ENCODE measurements at places on chromosomes 3 and 15.

- H3K27me3 ChIP-seq = no peaks in the 10 kb centered on the region
- H3K4me3 ChIP-seq = no peak overlapping the region
- H3K27ac ChIP-seq = no peak overlapping the region
- H3K36me3 ChIP-seq = no peaks in the 10 kb centered on the region
Measured at GRCh38 chr3:278300-279064, 81.9 kb downstream of the CHL1 start.

- H3K36me3 ChIP-seq = peaks cover 30% of the 10 kb centered on the region
- peaks cover 43% of the 10 kb centered on the region for H3K4me1 ChIP-seq
- peaks cover 5% of the 10 kb centered on the region for H3K27me3 ChIP-seq
- peak within 1 kb of the TSS; percentile 98 for H3K27ac ChIP-seq
Measured at GRCh38 chr3:128051837-128052594, at the start of gene SEC61A1. TSS of gene SEC61A1 (plus strand) at chr3:128052437. CDS start at chr3:128052553, 116 bp downstream.

DNA sequence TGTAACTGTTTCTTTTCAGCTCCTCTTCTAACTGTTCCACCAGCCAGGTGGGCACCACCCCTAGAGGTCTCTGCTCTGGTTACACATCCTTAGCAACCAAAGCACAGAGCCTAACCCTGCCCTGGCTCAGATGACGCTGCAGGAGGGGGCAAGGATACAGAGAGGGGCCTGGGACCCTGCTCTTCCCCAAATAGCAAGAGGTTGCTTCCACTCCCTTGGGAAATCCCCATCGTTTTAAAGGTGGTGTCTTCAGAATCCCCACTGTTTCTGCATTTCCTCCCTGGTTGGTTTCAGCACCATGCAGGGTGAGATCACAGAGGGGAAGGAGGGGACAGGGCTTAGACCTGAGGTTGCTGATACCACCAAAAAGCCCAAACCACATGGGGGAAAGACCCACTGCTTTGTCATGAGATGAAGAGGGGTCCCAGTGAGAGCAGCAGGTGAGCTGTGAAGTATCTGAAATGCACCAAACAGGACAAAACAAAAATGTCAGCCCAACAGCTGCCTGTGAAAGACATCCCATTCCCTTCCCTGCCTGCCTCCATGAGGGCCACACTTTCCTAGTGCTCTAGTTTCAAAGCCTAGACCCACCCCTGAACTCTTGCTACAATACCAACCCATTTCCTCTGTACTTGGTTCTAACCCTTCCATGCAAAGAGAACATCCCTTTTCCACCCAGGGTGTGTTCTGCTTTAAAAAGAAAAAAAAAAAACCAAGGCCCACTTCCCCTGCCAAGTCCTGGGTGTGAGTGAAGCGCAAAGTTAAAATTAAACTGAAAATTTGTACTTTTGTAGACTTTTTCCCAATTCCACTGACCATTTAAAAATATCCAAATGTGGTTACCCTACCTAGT is 29.0 kb downstream of the ANP32A start:
- peak overlapping the region; percentile 95 for H3K27ac ChIP-seq
- H3K4me3 ChIP-seq = peak overlapping the region; percentile 63
- H3K27me3 ChIP-seq = no peaks in the 10 kb centered on the region
- peak; percentile 20 for DNase-seq

DNA sequence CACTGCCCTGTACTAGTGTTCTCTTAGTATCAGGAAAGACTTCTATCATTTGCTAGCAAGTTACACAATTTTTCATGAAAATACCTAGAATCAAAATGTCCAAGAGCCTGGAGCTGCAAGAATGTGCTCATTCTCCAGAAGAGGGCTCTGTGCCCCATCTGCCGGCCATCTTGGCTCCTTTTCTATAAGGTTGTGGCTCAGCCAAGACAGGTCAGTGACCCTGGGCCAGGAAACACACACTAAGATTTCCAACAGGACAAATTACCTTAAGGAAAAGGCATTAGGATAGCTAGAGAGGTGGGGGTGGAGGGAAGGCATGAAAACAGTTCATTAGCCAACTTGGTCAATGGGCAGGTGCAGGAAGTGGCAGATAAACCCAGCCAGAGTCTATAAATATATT is 20.7 kb downstream of the TIMP4 start:
- no peaks in the 10 kb centered on the region for H3K4me1 ChIP-seq
- no peak for DNase-seq
- H3K27ac ChIP-seq = no peak overlapping the region
- H3K4me3 ChIP-seq = no peak overlapping the region
- peaks cover 17% of the 10 kb centered on the region for H3K27me3 ChIP-seq

GRCh38 chr15:91348752-91349500 is 248.9 kb downstream of the SV2B start:
- H3K27ac ChIP-seq = no peak overlapping the region
- no peak for DNase-seq
- peaks cover 34% of the 10 kb centered on the region for H3K27me3 ChIP-seq
- peak overlapping the region; percentile 55 for H3K4me3 ChIP-seq

DNA sequence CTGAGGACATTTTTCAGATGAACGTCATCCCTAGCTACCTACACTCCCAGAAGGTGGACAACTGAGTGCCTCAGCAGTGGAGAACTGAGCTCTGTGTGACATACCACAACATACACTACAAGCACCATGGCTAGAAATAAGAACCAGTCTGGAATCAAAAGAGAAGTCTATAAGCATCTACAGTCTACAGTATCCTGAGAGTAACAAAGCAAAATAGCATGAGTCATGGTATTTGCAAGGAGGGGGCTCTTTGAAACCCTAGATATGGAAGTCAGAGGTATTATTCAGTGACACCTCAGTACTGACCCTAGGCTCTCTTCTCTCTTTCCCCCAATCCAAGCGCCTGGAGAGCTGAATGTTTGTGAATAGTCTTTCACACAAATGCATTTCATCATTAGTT is 87.5 kb downstream of the TNIK start:
- H3K27me3 ChIP-seq = no peaks in the 10 kb centered on the region
- H3K4me3 ChIP-seq = no peak overlapping the region
- no peak overlapping the region for H3K27ac ChIP-seq
- H3K4me1 ChIP-seq = peaks cover 32% of the 10 kb centered on the region
- H3K36me3 ChIP-seq = peaks cover 3% of the 10 kb centered on the region
- DNase-seq = no peak

GRCh38 chr3:100526613-100527346 is 34.4 kb downstream of the TMEM45A start:
- DNase-seq = no peak
- no peak overlapping the region for H3K4me3 ChIP-seq
- H3K27ac ChIP-seq = no peak overlapping the region

GRCh38 chr3:4504340-4505261 is 11.5 kb downstream of the ITPR1 start:
- H3K4me3 ChIP-seq = peak overlapping the region; percentile 80
- peaks cover 40% of the 10 kb centered on the region for H3K4me1 ChIP-seq
- peak overlapping the region; percentile 83 for H3K27ac ChIP-seq
- no peaks in the 10 kb centered on the region for H3K27me3 ChIP-seq
- peaks cover 9% of the 10 kb centered on the region for H3K36me3 ChIP-seq

DNA sequence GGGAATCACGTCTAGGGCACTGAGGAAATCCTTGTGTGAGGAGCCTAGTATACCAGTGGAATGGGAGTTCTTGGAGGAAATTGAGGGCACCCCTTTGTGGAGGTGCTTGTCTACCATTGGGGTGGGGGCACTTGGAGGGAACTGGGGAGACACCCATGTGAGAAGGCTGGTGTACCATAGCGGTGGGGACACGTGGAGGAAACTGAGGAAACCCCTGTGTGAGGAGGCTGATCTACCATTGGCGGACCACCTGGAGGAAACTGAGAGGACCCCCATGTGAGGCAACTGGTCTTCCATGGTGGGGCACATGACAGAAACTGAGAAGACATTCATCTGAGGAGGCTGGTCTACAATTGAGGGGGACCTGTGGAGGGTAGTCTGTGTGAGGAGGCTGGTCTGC is 164.5 kb downstream of the FBLN2 start:
- DNase-seq = no peak
- H3K27me3 ChIP-seq = peaks cover 59% of the 10 kb centered on the region
- no peak overlapping the region for H3K4me3 ChIP-seq
- no peaks in the 10 kb centered on the region for H3K4me1 ChIP-seq
- peaks cover 3% of the 10 kb centered on the region for H3K36me3 ChIP-seq

GRCh38 chr3:72255791-72256559 is 471.0 kb upstream of the PROK2 start:
- H3K36me3 ChIP-seq = no peaks in the 10 kb centered on the region
- H3K27ac ChIP-seq = no peak overlapping the region
- H3K4me3 ChIP-seq = no peak overlapping the region
- no peak for DNase-seq
- peaks cover 12% of the 10 kb centered on the region for H3K27me3 ChIP-seq
- H3K4me1 ChIP-seq = no peaks in the 10 kb centered on the region

- no peak overlapping the region for H3K27ac ChIP-seq
- H3K36me3 ChIP-seq = peaks cover 2% of the 10 kb centered on the region
- H3K4me1 ChIP-seq = peaks cover 17% of the 10 kb centered on the region
- no peak overlapping the region for H3K4me3 ChIP-seq
- DNase-seq = no peak
Measured at GRCh38 chr3:115626721-115627120, 3.4 kb downstream of the GAP43 start.

GRCh38 chr3:99084156-99084555 is 182.7 kb upstream of the DCBLD2 start:
- no peak for DNase-seq
- H3K27me3 ChIP-seq = no peaks in the 10 kb centered on the region
- H3K36me3 ChIP-seq = no peaks in the 10 kb centered on the region
- H3K4me3 ChIP-seq = no peak overlapping the region
- H3K27ac ChIP-seq = no peak overlapping the region

- DNase-seq = no peak
- peak overlapping the region; percentile 6 for H3K4me3 ChIP-seq
- H3K36me3 ChIP-seq = peaks cover 1% of the 10 kb centered on the region
Measured at GRCh38 chr3:37214076-37214475, 39.7 kb upstream of the LRRFIP2 start.

GRCh38 chr3:134369231-134369741 is 5.0 kb downstream of the AMOTL2 start:
- H3K36me3 ChIP-seq = no peaks in the 10 kb centered on the region
- H3K27ac ChIP-seq = no peak overlapping the region
- peaks cover 12% of the 10 kb centered on the region for H3K27me3 ChIP-seq
- DNase-seq = no peak

DNA sequence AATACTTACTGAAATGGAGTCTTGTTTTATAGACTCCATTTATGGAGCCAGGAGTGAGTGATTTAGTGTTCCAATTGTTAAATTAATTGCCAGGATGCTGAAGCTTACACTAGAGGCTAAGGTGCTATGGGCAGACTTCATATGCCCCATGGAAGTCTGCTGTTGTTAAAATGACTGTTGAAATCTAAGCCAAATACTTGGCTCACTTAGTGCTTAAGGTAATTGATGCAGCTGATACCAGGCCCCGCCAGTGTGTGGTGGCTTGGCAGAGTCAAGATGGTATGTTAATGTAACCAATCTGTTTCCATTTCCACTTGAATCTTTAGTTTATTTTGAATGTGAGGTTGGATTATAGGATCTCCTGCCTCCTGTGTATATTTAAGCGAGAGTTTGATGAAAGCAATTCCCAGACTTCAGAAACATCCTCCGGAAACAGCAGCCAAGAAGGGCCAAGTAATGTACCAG is 187.1 kb downstream of the ITPR1 start:
- H3K27me3 ChIP-seq = no peaks in the 10 kb centered on the region
- no peak overlapping the region for H3K27ac ChIP-seq
- no peak for DNase-seq
- H3K4me1 ChIP-seq = no peaks in the 10 kb centered on the region

- H3K27me3 ChIP-seq = no peaks in the 10 kb centered on the region
- H3K27ac ChIP-seq = no peak overlapping the region
- peaks cover 95% of the 10 kb centered on the region for H3K36me3 ChIP-seq
- no peak for DNase-seq
Measured at GRCh38 chr3:196063456-196063855, 18.4 kb downstream of the TFRC start.

DNA sequence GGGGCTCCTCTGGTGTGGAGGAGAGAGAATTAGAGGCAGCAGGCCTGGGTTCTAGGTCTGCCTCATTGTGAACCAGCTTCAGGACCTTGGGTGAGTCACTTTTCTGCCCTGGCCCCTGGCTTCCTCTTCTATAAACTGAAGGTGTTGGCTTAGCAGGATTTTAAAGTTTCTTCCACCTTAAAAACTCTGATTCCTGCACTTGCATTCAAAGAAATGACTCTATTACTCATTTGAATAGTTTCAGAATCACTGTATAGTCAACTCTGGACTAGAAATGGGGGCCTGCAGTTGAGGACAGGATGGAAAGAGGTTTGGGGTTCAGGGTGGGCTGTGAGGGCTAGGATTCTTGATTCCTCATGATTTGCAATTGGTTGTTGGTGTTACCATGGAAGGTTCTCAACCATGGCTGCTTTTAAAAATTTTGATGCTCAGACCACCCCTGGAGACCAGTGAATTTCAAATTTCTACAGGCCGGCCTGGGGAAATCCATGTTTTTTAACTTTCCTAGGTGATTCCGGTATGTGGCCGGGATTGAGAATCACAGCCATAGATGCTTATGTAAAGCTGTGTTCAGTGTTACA is 19.9 kb downstream of the SMAD3 start:
- DNase-seq = no peak
- peak overlapping the region; percentile 76 for H3K4me3 ChIP-seq
- H3K27me3 ChIP-seq = no peaks in the 10 kb centered on the region
- H3K4me1 ChIP-seq = peaks cover 97% of the 10 kb centered on the region
- peak overlapping the region; percentile 69 for H3K27ac ChIP-seq
- peaks cover 10% of the 10 kb centered on the region for H3K36me3 ChIP-seq

- H3K27me3 ChIP-seq = no peaks in the 10 kb centered on the region
- H3K4me3 ChIP-seq = peak overlapping the region; percentile 79
- H3K36me3 ChIP-seq = peaks cover 6% of the 10 kb centered on the region
- no peak overlapping the region for H3K27ac ChIP-seq
Measured at GRCh38 chr15:64824929-64825430, 467 bp downstream of the PIF1 start.

DNA sequence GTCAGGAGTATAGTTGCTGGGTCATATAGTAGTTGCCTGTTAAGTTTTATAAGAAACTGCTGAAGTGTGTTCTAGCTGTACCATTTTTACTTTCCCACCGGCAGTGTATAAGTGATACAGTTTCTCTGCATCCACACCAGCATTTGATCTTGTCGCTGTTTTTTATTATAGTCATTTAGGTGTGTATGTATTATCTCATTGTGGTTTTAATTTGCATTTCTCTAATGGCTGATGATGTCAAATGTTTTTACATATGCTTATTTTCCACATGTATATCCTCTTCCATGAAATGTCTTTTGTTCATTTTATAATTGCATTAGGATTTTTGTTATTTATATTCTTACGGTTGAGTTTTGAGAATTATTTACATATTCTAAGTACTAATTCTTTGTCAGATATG is 254.3 kb downstream of the CLSTN2 start:
- DNase-seq = no peak
- H3K4me1 ChIP-seq = no peaks in the 10 kb centered on the region
- no peaks in the 10 kb centered on the region for H3K27me3 ChIP-seq
- H3K4me3 ChIP-seq = no peak overlapping the region

GRCh38 chr3:46102059-46102779 is 74.9 kb upstream of the XCR1 start:
- H3K27ac ChIP-seq = peak overlapping the region; percentile 77
- peaks cover 73% of the 10 kb centered on the region for H3K4me1 ChIP-seq
- peaks cover 4% of the 10 kb centered on the region for H3K36me3 ChIP-seq
- no peak for DNase-seq
- peak overlapping the region; percentile 1 for H3K4me3 ChIP-seq
- no peaks in the 10 kb centered on the region for H3K27me3 ChIP-seq
